Kidney (tissue), 22 donors: ENCODE measurements at places on chromosomes 1 and 21. TPM values are rescaled to one million over a fixed set of nuclear protein-coding genes. Genes with fewer than 3 reads are reported as not detected.

The LCE1E gene
- total RNA-seq, result not detected

The AKNAD1 gene
- total RNA-seq, result not detected

DNA sequence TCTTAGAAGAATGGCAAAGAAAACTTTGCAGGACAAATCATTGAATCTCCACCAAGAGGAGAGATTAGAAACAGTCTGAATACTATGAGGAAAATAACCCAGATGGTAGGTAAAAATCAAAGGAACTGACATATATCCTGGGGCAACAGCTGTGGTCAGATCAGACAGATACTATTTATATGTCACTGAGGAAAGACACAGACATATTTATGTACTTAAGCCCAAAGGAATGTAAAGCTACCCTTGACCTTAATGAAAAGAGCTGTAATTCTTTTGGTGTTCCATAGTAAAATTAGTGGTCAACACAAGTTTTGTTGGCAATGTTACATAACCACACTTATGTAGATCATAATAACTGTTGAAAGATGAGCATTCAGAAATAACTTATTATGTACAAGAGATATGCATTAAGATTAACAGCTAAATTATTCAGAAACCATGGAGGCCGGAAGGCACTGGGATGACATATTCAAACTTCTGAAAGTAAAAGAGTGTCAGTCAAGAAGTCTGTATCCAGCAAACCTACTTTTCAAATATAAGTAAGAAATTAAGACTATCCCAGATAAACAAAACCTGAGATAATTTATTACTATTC is 166.1 kb upstream of the SAMSN1 start:
- H3K36me3 ChIP-seq, result no peaks in the 10 kb centered on the region
- H3K27ac ChIP-seq, result no peak overlapping the region
- DNase-seq, result no peak
- no peak overlapping the region for H3K4me3 ChIP-seq
- H3K4me1 ChIP-seq, result no peaks in the 10 kb centered on the region
- H3K27me3 ChIP-seq, result no peaks in the 10 kb centered on the region

DNA sequence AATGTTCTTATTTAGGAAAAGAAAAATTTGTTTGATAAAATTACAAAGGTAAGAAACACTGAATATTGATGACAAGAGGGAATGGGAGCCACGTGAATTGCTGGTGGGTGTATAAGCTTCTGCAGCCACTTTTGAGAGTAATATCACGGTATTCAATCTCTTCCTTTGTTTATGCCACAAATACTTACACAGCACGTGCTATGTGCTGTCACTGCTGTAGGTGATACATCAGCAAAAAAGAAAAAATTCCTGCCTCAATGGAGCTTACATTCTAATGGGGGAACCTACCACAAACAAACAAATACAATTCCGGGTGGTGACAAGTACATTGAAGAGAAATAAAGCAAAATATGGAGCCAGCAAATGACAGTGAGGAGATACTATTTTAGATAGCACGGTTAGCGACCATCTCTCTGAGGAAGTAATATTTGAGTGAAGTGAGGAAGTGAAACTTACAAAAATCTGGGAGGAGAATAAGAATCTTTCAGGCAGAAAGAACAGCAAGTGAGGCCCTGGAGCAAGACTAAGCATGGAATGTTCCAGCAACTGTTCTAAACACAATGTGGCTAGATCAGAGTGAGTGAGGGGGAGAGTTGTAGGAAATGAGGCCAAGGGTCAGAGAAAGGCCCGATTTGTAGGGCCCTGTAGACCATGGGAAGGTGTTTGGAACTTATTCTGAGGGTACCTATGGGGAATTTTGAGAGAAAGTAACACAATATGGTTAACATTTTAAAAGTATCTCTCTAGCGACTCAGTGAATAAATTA is 2.6 kb upstream of the FCRLB start:
- H3K4me1 ChIP-seq, result no peaks in the 10 kb centered on the region
- no peaks in the 10 kb centered on the region for H3K36me3 ChIP-seq
- no peak overlapping the region for H3K4me3 ChIP-seq

DNA sequence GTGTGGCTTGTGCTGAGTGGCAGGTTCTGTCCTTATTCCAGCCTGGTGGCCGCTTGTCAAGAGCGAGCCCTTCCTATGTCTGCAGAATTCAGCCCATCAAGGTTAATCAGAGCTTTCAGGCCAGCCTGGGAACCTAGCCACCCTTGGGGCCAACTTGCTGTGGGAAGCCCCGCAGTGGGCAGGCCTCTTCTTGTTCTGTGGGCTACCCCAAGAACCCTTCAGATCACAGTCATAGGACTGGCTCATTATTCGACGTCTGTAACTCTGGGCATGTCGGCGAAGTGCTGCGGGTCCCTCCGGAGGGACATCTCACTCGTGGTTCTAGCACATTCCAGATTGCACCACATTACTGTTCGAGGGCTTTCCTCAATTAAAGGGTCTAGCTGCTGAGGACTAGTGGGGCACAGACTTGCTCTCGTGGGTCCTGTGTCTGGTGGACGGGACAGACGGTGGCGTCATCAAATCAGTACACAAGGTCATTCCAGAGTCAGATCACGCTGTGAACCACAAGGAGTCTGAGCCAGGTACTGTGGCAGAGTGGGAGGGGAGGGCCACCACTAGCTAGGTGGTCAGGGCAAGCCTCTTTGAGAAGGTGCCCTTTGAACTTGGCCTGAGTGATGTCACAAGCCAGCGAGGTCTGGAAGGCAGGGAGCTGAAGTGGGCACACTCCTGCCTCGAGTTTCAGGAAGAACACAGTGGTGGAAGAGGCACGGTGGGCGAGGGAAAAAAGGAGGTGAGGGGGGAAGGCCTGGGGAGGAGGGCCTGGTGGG is 20.3 kb upstream of the TNFRSF1B start:
- peaks cover 12% of the 10 kb centered on the region for H3K4me1 ChIP-seq
- H3K4me3 ChIP-seq, result no peak overlapping the region
- peak overlapping the region; percentile 56 for H3K27ac ChIP-seq
- DNase-seq, result no peak
- H3K27me3 ChIP-seq, result no peaks in the 10 kb centered on the region

- no peaks in the 10 kb centered on the region for H3K27me3 ChIP-seq
- no peak overlapping the region for H3K27ac ChIP-seq
- DNase-seq, result no peak
- H3K4me1 ChIP-seq, result no peaks in the 10 kb centered on the region
These were observed 1537.1 kb downstream of the PLA2G4A start for GRCh38 chr1:188365874-188366273.

GRCh38 chr1:109592916-109593315 is 26.5 kb downstream of the GNAT2 start:
- H3K4me1 ChIP-seq, result no peaks in the 10 kb centered on the region
- no peak overlapping the region for H3K4me3 ChIP-seq
- H3K36me3 ChIP-seq, result peaks cover 7% of the 10 kb centered on the region
- no peak for DNase-seq

- H3K36me3 ChIP-seq, result no peaks in the 10 kb centered on the region
- no peak overlapping the region for H3K27ac ChIP-seq
- no peak overlapping the region for H3K4me3 ChIP-seq
- peaks cover 5% of the 10 kb centered on the region for H3K4me1 ChIP-seq
- no peaks in the 10 kb centered on the region for H3K27me3 ChIP-seq
- no peak for DNase-seq
These were observed 77.7 kb upstream of the JUN start for GRCh38 chr1:58861506-58861905.

GRCh38 chr1:95793893-95794292 is 559.9 kb downstream of the RWDD3 start:
- H3K4me3 ChIP-seq, result no peak overlapping the region
- no peak overlapping the region for H3K27ac ChIP-seq
- H3K4me1 ChIP-seq, result no peaks in the 10 kb centered on the region

DNA sequence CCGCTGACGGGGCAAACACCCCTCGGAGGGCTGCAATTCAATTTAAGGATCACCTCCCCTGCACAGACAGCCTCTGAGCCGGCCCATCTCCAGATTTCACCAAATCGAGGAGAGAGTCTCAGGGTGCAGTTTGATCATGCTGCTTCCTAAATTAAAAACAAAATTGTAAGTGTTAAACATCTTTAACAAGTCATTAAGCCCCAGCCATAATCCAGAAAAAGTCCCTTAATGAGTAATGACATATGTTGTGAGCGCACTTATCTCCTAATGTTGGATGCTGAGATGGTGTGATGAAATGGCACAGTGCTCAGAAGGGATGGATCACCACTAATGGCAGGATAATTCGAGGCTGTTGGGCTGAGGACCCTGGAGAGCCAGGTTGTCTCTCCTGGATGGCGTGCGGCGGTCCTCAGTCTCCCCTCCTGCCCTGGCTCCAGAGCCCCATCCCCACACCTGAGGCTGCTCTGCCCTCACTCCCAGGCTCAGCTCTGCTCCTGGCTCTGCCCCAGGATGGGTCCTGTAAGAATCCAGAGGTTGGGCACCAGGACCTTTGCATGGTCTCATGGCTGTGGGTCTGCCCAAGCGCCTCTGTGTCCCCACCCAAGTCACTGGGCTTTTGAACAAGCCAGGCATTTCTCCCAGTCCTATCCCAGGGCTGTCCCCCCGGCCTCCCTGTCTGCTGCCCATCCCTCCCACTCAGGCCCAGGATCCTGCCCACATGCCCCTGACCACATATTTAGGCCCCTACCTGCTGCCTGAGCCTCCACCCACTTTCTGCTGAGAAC is 224.4 kb upstream of the POU3F1 start:
- no peaks in the 10 kb centered on the region for H3K36me3 ChIP-seq
- no peaks in the 10 kb centered on the region for H3K4me1 ChIP-seq
- no peak overlapping the region for H3K27ac ChIP-seq

DNA sequence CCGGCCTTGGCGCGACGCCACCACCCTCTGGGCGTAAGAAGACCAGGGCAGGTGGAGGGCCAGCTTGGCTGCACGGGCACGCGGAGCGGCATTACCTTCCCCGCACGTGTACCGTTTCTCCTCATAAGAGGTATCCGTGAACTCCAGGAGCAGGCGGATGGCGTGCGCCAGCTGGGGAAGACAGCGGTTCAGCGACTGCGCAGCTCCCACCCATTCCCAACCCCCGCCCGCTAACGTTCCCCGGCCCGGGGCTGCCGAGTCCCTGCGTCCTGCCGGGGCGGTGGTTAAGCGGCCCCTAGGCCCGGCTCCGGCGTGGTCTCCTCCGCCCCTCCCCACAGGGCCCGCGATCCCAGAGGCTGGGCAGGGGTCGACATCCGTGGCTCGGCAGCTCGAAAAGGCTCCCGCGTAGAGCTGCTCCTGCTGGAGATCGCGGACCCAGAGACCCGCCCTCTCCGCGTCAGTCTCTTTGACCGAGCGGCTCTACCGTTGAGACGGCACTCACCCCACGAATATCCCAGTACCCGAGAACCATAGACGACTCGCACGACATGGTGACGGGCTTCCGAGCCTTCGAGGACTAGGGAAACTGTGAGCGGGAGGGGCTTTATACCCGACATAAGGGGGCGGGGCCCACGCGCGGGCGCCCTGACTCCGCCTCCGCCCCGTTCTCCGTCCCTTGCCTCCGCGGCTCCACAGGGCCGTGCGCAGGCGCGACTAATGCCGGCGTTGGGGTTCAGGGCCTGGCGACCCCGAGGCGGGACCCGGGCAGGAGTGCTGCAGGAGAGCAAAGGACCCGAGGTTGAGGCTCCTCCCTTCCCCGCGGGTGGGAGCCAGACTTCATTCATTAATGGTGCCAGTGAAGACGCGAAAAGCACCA is 862 bp downstream of the GSTM3 start:
- peak overlapping the region; percentile 78 for H3K4me3 ChIP-seq
- H3K36me3 ChIP-seq, result peaks cover 6% of the 10 kb centered on the region
- H3K27ac ChIP-seq, result peak overlapping the region; percentile 65
- H3K4me1 ChIP-seq, result no peaks in the 10 kb centered on the region
- peak; percentile 91 for DNase-seq
- no peaks in the 10 kb centered on the region for H3K27me3 ChIP-seq

- no peaks in the 10 kb centered on the region for H3K4me1 ChIP-seq
- H3K27me3 ChIP-seq, result no peaks in the 10 kb centered on the region
- H3K4me3 ChIP-seq, result peak overlapping the region; percentile 55
- H3K27ac ChIP-seq, result peak overlapping the region; percentile 57
- no peak for DNase-seq
These were observed 30.2 kb upstream of the RNF187 start for GRCh38 chr1:228457017-228457395.

GRCh38 chr1:107124694-107125093 is 16.1 kb upstream of the NTNG1 start:
- H3K27ac ChIP-seq, result no peak overlapping the region
- no peaks in the 10 kb centered on the region for H3K36me3 ChIP-seq
- no peaks in the 10 kb centered on the region for H3K4me1 ChIP-seq
- no peak for DNase-seq
- no peaks in the 10 kb centered on the region for H3K27me3 ChIP-seq
- H3K4me3 ChIP-seq, result no peak overlapping the region

DNA sequence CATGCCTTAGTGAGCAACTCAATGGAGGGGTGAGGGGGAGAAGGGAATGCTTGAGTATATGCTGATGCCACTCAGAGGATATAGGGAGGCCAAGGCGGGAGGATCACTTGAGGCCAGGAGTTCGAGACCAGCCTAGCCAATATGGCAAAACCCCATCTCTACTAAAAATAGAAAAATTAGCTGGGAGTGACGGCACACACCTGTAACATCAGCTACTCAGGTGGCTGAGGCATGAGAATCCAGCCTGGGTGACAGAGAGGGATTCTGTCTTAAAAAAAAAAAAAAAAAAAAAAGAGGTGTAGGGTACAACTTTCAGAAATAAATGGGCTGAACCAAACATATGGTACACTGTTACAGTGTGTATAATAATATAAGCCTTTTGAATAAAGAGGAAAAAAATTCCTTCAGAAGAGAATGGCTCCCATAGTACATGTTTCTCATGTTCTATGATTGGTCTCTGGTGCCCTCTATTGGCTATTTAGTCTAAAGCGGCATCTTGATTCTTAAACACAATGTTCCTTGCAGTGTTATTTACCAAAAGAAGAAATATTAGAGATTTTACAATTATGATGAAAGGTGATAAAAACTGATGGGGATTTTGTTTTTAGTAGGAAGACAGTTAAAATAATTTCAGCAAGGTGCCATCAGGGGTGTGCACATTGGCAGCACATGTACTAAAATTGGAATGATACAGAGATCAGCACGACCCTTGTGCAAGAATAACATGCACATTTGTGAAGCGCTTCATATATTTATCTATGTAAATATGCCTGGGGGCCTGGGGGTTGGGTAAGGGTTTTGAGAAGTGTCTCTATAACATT is 109.8 kb downstream of the PATJ start:
- no peak overlapping the region for H3K4me3 ChIP-seq
- peaks cover 19% of the 10 kb centered on the region for H3K36me3 ChIP-seq
- H3K27me3 ChIP-seq, result no peaks in the 10 kb centered on the region
- no peak overlapping the region for H3K27ac ChIP-seq
- no peaks in the 10 kb centered on the region for H3K4me1 ChIP-seq

DNA sequence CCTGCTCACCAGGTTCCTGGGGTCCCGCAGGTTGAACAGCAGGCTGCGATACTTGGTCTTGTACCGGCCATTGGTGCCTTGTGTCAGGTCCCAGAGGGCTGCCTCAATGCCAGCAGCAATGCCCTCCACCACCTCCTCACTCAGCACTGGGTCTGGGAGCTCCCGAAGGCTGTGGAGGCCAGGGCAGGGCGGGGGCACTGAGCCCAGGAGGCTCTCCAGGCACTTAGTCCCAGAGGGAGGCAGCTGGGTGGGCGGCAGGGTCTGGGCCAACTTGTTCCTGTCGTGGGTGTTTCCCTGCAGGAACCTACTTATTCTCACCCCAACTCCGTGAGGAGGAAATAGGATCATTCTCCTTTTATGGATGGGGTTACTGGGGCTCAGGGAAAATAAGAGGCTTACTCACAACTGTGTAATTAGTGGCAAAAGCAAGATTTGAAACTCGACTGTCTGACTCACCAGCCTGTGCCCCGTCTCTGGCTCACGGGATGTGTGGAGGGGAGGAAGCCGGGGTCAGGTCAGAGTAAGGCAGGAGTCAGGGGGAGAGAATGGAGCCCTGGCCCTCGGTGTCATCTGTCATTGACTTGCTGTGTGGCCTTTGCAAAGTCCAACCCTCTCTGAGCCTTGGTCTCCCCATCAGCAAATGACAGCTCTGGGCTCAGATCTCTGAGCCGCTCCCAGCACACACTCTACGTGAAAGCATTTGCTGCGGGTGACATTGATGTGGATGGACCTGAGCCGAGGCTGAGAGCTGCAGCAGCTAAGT is 17.2 kb downstream of the SPOCD1 start:
- H3K27me3 ChIP-seq, result no peaks in the 10 kb centered on the region
- no peak overlapping the region for H3K27ac ChIP-seq
- DNase-seq, result peak; percentile 70
- H3K4me1 ChIP-seq, result no peaks in the 10 kb centered on the region
